ENCODE measurements at places on chromosomes 7 and 10.

DNA sequence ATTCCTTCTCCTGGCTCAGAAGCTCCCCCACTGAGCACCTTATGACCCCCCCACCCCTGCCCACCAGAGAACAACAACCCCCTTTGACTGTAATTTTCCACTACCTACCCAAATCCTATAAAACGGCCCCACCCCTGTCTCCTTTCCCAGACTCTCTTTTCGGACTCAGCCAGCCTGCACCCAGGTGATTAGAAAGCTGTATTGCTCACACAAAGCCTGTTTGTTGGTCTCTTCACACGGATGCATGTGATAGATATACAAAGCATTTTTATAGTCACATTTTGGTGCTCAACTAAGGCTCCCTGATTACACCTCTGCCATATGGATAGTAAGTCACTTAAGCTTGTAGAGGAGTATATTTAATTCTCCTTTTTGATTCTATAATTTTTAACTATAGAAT lies 985.8 kb downstream of the REEP3 start:
- DNase-seq = no peak

GRCh38 chr7:100483090-100483721 lies 521 bp upstream of the NYAP1 start:
- peak; percentile 91 for DNase-seq

- no peak for DNase-seq
Measured at GRCh38 chr10:132685101-132685891, 100.7 kb downstream of the NKX6-2 start.

GRCh38 chr10:13971601-13972475 lies 358.9 kb downstream of the FRMD4A start:
- no peak for DNase-seq

DNA sequence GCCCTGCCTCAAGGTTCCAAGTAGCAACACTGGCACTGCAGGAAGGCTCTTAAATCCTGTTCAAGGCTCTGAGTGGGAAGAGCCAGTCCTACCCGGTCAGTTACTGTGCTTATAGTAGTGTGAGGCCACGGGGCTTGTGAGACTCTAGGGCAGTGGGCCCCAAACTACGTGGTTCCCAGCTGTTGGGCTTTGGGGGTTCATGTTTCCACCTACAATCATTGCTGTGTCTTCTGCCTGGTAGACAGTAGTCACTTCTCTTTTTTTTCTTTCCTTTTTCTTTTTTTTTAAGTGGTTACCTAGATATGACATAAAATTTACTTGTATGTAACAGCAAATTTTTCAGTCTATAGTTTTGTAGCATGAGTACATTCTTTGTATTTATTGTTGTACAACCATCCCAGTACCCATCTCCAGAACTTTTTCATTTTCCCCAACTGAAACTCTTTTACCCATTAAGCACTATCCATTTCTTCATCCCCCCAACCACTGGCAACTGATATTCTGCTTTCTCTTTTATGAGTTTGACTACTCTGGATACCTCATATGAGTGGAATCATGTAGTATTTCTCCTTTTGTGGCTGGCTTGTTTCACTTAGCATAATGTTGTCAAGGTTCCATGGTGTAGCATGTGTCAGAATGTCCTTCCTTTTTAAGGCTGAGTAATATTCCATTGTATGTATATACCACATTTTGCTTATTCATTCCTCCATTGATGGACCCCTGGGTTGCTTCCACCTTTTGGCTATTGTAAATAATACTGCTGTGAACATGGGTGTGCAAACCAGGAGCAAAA lies 7.7 kb downstream of the UBTD1 start:
- DNase-seq = no peak

GRCh38 chr7:151057506-151057988 lies at the start of gene CDK5:
Gene CDK5 (minus strand): TSS chr7:151057897. CDS start chr7:151057848, 49 bp downstream.
- no peak for DNase-seq

DNA sequence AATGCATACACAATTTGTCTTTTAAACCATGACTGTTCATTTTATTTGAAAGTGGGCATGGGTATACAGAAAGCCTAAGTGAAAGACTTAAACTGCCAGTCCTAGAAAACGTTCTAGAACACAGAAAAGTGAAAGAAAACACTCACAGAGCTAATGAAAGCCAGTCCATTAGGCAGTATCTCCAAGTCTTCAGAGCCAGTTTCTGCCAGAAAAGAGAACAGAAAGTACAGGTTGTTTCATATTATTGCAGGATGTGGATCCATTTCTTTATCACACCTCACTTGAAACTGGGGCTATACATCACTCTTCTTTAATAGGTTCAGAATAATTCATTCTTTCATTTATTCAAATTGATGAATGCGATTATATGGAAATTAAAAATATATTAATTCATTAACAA lies 7.7 kb downstream of the PON1 start:
- no peak for DNase-seq

- no peak for DNase-seq
Measured at GRCh38 chr7:120586571-120586970, 271.4 kb downstream of the TSPAN12 start.

DNA sequence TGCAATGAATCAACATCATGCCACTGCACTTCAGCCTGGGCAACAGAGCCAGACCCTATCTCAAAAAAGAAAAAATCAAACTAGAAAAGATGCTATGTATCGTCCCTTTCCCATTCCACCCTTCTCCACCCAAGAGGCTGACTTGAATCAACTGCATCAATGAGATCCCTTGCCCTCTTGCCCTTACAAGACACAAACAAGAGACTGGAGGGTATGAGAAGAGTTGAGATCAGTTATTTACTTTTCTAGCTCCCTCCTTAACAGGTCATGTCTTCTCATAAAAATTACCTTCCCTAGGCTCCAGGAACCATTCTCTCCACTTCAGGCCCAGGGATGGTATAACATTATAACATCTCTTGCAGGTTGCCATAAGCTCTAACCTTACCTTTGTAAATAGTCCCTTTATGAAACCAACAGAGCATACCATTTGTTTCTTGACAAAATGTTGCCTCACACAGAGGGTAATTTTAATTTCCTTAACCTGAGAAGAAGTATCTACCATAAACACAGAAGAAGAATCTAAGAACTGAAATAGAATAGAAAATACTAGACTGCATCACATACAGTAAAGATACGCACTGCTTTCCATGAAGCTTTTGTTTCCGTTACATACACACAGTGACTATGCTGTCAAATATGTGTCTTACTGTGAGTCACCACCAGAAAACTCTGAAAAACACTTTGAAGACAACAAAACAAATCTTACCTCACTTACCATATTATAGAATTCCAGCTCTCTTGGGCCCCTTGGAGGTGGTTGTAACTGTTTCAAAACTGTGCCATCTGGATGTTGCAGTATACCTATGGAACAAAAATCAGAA lies 30.5 kb downstream of the IPMK start:
- DNase-seq = no peak

- no peak for DNase-seq
Measured at GRCh38 chr7:45215601-45216062, 58.0 kb downstream of the RAMP3 start.

- DNase-seq = no peak
Measured at GRCh38 chr7:55477781-55478374, 94.4 kb downstream of the VOPP1 start.

DNA sequence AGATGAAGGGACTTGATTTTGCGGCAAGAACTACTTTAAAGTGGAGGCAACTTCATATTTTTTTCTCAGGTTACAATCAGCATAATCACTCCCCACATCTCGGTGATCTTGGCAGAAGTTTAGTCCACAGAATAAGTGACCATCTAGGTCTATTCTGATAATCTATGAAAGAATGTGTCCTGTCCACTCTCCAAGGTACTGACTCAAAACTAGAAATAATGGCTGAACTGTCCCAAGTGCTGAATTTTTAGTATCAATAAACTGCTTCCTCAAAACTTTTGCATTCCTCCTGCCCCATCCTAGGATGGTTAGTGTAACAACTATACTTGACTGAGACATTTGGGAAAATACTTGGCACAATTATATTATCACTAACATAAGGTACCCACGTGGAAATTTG lies 10.9 kb upstream of the CHRM2 start:
- no peak for DNase-seq

- no peak for DNase-seq
Measured at GRCh38 chr7:47477191-47478016, 104.5 kb downstream of the TNS3 start.

DNA sequence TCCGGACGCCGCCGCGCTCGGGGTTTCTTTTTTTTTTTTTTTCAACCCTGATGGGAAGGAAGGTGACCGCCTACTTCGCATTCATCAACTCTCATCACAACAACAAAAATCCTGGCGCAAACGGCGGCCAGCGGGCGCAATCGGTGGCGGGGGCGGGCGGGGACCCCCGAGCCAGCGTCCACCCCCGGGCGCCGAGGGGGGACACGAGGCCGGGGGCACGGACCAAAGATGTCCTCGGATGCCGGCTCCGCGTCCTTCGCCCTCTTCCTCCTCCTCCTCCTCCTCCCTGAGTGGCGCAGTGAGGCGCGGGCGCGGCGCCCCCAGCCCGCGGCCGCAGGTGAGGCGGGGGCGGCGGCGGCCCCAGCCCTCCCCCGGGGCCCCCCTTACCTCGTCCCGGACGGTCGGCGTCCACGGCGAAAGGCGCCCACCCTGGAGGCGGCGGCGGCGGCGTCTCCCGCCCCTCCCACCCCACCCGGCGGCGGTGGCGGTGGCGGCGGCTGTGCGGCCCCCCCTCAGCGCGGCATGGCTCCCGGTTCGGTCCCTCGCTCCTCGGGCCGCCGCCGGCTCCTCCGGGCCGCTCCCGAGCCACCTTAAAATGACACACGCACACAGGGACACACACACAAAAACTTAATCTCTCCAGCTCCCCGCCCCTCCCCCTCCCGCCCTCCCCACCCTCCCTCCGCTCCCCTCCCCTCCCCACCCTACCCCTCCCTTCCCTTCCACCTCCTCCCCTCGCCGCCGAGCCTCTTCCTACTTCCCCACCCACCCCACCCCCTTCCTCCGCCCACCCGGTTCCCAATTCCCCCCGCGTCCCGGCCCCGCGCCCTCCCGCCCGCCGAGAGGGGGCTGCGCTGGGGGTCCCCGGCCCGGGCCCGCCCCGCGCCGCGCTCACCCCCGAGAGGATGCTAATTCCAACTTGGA lies at the start of gene CTBP2:
Gene CTBP2, minus strand, starts transcription at position 632 of the 924 bp plus-strand sequence.
- peak; percentile 56 for DNase-seq

DNA sequence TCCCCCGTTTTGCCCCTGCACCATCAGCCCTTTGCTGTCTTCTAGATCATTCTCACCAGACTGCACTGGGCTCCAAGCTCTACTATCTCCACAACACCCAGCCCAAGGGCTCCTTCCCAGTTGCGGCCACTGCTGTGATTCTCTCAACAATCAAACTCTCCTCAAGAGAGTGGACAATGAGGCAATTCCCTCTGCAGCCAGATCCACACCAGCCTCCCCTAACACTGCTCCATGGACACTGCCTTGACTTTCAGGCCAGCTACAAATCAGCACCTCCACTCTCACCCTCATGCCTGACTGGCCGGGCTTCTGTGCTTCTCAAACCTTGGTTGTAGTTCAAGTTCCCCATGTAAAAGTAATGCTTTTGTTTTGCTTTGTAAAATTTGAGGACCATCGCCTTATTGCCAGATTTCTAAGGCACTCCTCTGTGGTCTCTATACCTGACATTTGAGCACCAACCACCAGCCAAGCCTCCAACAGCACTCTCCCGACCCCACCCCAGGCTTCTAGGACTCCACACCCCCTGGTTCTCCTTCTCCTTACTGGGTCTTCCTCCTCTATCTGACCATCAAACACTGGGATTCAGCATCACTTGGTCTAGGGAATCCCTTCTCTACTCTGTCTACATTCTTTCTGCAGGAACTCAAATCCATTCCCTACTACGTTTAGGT lies 45.4 kb downstream of the PPIF start:
- no peak for DNase-seq

- DNase-seq = no peak
Measured at GRCh38 chr7:39195967-39196366, 218.3 kb downstream of the POU6F2 start.

DNA sequence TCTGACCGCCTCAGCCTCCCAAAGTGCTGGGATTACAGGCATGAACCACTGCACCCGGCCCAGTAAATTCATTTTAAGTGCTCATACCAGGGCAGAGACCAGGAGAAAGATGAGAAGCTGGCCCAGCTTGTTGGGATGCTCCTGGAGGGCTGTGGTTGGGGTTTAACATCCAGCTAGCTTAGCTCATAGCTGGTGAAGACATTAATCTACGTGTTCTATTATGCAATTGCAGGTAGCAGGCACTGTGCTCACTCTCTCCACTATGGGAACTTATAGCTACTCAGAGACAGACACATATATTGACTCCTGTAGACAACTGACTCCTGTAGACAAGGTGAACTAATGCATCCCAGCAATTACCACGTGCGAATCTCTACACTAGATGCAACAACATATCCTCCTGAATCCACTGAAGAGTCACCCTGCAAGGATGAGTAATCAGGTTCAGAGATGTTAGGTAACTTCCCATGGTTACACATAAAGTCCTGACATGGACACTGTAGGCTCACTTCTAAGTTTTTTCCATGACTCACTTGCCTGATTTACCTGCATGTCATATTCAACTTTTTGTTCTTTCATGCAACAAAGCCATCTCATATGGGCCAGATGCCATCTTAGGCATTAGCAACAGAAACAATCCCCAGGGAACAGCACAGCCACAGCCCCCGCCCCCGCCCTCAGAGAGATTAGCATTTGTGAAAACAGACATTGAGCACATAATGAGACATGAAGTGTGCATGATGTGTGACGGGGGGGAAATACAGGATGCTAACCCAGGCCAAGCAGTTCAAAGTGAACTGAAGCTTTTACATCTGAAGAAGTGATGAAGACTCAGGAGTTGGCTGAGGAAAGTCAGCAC lies 37.2 kb downstream of the ERLIN1 start:
- DNase-seq = peak; percentile 64

DNA sequence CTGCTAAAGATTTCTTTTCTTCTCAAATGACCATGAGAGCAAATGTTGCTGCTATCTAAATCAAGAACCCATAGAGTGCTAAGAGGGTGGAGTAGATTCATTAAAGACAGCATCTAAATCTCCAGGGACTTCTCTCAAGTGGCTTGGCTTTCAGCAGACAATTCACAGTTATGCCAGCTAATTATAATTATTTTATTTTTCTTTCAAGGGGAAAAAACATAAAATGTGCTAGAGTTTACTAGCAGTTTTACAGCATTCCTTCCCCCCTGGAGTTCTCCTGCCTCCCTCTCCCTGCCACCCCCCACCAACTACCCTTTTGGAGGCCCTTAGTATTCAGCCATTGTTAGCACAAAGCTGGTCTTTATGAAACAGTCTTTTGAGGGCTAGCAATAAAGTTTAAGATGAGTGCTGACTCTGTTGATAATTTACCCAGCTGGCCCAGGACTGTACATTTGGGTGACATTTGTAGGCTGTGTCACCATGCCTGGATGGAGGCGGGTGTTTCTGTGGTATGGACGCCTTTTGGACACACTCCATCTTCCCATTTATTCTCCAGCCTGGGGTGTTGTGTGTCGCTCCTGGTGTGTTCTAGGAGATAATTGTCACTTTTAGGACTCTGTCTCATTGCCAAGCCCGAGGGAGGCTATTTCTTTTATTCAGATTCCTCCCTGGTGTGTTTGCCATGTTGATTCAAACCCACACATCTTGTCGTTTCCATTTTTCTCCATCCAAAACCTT lies 160.2 kb downstream of the CREB5 start:
- no peak for DNase-seq

All from GM13976 (cell line).